ENCODE measurements at places on chromosomes 5 and 9.

- no peak for DNase-seq
Measured at GRCh38 chr5:51990661-51991180, 607.5 kb downstream of the ISL1 start.

DNA sequence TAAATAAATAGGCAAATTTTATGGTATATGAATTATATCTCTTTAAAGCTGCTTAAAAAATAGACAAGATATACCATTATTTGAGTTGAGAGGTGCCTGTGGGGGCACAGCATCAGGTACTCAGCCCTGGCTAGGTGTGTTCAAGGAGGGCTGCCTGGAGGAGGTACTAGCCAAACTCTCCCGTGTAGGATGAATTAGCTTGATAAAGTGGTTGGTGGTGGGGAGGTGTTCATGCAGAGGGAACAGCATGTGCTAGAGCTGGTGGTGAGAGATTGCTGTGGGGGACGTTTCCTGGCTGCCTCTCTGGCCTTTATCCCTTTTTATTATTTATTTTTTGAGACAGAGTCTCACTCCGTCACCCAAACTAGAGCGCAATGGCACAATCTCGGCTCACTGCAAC, 23.2 kb upstream of the NCS1 start:
- DNase-seq, result no peak

- no peak for DNase-seq
Measured at GRCh38 chr9:122334916-122335315, 35.9 kb upstream of the PTGS1 start.

DNA sequence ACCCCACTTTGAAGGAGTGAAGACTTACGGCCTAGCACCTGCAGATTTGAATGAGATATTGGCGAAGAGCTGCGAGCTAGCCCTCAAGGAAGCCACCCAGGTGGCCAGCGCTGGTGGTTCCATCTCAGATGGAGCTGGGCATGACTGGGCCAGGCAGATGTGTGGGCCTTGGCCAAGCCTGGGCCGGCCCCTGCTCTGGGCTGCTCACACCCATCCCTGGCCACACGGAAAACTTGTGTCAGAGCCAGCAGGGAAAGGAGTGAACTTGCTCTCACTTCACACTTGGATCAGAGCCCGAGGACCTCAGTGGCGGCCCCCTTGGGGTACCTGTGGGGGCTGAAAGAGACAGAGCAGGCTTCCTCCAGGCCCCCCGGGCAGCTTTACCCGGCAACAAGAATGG, 44.2 kb downstream of the ROPN1L start:
- no peak for DNase-seq

- DNase-seq, result no peak
Measured at GRCh38 chr9:129319076-129319937, 141.2 kb upstream of the IER5L start.

GRCh38 chr9:124500028-124500795, 7.0 kb downstream of the NR5A1 start:
- no peak for DNase-seq

All from stimulated activated CD8-positive, alpha-beta memory T cell treated with anti-CD3 and anti-CD28 coated beads, Interleukin-4, amount 100 ng/mL, for 1 hour (primary cell).